ENCODE measurements at places on chromosomes 4 and X.

DNA sequence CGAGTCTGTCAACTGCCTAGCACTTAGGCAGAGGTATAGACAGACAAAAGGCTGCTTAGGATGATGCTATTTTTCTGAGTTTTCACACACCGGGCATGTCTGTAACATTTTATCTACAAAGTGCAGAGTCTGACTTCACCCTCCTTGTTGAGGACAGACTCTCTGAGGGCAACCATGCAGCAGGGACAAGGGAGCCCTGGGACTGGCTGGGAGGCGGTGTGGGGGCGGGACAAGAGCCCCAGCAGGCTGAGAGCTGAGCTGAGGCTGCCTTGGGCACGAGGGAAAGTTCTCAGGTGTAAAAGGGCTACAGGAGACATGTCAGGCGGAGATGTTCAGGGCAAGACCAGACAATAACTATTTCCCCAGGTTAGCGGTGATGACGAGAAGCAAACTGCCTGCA is 81.6 kb downstream of the GATB start:
- peak; percentile 69 for DNase-seq

DNA sequence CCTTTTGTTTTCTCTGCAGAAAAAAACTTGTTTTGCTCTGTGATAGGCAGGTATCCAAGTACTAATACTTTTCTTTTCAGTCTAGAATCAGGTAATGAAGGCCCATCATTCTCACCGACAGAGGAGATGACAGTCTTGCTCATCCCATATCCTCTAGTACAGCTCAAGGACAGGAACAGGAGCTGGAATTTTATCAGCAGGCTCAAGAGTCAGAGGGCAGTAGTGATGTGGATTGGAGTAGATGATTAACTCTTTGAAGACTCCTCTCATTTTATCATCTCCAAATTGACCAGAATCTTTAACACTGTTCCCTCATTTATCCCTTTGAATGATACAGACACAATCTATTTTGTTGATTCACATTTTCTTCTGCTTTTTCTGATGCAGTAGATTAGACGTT is 162.7 kb downstream of the FRAS1 start:
- no peak for DNase-seq

DNA sequence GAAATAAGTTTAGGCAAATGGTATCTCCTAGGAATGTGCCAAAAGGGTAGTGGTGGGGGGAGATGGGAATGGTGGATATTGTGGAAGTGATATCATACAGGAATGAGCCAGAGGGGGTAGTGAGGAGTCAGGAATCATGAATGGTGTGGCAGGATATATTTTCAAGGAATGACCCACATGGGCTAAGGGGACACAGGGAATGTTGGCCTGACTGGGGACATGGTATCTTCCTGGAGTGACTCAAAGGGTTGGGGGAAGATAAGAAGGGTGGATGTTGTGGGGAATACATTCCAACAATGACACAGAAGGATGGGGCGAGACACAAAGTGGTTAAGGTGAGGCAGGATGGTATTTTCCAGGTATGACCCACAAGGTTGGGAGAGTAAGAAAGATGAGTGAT is 60.6 kb downstream of the MAOA start:
- no peak for DNase-seq

GRCh38 chr4:74097631-74098426 is 1.2 kb downstream of the CXCL2 start:
- DNase-seq = no peak

- DNase-seq = no peak
Observed at GRCh38 chrX:65689377-65689776, 21.9 kb downstream of the MSN start.

DNA sequence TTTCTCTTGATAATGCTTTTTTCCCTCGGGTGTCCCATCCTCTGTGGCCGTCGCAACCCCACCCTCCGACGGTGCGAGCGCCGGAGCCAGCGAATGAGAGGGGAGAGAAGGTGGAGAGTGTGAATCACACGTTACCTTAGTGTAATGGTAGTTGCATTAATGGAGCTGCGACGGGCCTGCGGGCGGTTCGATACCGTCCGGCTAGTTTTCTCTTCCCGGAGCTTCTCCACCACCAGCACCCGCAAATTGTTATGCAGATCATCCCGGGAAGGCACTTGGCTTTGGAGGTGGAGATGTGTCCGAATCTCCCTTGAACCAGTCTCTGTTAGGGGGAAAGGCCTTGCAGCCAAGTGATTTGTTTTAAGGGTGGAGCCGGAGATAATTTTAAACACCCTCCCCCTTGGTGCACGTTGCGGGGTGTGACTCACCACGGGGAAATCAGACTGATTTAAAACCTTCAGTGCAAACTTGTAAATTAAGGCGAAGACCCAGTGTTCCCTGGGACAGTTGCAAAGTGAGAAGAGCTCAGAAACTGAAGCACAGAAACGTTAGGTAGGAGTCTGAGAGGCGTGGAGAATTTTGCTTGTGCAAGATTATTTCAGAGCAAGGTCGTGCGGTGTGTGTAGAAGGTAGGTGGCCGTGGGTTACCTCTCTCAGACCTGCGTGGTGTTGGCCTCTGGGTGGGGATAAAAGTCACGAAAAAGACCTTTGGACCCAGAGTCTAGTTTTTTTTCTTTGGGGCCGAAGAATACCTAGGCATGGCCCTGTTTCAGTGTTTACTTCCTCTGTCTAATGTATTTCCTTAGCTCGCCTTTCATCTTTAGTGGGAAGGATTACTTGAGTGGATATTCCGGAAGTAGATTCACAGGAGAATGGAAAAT is 1.3 kb downstream of the AFF1 start:
- DNase-seq = peak; percentile 90

GRCh38 chr4:168514249-168514852 is 17.5 kb downstream of the PALLD start:
- DNase-seq = peak; percentile 66

- DNase-seq = no peak
Observed at GRCh38 chrX:40474205-40474626, 106.6 kb upstream of the ATP6AP2 start.

DNA sequence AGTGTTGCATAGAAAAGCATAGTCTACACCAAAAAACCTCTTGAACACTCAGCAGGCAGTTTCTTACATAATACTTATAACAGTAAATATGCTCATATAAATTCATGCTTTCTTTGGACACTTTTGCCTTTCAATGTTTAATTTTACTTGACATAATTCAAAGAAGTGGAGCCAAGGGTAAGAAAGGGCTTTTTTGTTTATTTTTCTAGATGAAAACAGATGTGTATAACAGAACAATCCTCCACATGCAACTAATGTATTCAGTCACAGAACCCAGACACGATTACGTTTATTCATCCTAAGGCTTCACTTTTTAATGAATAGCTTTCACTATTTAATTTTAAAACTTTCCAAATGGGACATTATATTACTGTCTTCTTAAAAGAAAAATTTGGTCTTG is 58.0 kb upstream of the PTPN13 start:
- no peak for DNase-seq

DNA sequence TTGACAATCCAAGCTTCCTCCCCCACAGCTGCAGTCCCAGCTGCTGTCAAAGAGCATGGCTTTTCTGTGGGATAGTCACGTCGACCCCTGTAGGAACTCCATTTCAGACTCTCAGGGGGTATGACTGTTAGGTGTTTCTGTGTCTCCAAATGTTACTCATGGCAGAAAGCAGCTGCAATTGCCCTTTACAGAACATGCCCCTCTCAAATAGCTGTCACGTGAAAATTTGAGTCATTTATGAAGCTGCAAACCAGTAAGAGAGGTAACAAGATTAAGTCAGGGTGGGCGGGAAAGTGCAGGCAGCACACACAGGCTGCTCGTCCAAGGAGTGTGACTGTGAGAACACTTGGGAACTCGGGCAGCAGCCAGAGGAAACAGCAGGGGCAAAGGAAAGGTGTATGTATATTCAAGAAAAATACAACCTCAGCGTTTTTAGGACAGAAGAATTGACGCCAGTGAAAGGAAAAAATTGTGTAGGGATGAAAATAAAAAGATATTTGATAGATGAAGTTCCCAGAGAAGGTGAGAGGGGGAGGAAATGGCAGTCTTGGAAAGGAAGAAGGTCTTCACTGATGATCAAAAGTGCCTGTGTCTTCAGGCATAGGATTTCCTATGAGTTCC is 66.5 kb upstream of the TMEM184C start:
- DNase-seq = no peak

DNA sequence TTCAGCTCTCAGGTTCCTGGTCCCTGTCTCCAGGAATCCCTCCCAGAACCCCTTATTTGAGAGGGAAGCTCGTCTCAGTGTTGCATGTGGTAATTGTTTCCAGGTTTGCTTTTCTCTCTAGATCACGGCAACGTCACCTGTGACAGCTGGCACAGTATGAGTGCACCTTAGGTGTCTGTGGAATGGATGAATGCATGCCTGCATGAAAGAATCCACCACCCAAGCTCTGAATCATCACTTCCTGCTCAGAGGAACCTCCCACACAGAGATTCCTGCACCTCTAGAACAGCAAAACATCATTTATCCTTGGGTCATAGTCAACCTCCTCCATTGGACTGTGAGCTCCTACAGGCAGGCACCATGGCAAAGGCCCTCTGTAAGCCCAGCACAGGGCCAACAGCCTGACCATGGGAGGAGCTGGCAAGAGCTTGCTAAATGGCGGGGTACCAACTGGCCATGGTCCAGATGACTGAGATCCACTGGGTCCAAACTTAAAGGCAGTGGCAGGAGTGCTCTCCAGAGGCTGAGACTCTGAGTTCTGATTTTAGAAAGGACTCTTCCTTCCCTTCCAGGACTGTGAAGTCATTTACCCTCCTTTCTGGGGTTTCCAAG is 116.2 kb downstream of the SLC2A9 start:
- DNase-seq = no peak

DNA sequence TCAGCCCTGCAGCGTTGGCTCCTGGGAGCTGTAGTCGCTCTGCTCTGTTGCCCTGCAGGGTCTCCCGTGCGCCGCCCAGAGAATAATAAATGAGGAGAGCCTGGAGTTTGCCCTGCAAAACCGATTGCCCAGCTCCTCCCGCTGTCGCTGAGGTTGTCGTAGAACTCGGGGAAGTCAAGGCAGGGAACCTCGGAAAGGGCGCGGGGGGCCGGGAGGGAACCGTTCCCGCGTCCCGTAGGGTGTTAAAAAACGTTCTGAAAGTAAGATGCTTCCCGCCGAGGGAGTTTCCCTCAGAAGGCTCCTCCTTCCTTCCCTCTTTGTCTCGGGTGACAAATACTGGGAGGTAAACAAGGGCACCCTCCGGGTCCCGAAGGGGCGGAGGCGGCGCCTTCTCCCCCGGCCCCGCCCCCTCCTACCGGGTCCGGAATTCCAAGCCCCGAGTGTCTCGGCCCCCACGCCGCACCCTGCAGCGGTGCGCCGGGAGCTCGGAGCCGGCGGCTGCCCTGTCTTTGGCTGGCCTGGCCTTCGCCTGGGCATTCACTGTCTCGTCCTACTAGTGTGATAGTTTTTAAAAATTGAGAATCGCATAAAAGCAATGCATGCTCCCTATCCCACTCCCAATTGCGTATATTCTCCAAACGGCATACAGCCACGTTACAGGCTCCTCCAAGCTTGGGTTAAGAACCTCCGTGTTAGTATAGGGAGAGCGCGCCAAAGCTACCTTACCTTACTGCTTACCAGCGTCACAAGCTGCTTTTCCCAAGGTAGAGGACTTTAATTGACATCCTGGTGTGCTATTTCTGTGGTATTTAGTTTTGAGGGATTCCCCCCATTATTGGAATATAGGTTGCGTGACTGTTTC is 964 bp upstream of the HMGB2 start:
- DNase-seq = peak; percentile 94

DNA sequence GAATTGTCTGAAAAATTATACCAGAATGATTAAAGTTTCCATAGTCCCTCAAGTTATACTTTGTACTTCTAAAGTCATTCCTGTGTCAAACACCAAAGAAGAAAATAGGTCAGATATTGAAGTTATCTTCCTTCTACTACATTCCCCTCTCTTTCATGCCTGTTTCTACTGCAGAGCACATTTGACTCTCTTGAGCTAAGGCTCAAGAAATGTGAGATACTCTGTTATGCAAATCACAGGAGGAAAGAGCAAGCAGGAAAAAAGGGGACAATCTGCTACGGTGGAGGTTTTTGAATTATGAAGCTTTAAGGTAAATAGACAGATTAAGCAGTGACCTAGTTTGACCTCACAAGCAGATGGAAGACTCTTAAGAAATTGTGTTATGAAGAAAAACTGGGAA is 198.9 kb upstream of the LDB2 start:
- DNase-seq = no peak

DNA sequence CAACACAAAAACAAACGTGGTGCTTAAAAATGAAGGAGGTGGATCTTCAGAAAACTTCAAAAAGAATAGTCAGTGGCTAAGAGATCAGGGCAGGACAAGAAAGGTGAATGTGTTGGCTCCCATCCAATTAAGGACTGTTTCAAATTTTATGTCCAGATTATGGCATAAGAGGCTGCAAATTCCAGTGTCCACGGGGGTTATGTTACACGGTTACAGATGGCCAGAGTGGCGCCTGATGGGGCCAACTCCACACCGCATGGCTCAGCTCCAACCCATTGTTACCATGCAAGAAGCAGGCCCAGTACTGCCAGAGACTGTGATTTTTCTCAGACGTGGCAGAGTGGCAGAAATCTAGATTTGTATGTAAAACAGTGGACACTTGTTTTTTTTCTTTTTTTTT is 168.4 kb upstream of the TENM3 start:
- no peak for DNase-seq

GRCh38 chr4:94826206-94826605 is 68.5 kb downstream of the BMPR1B start:
- DNase-seq = no peak

GRCh38 chr4:184163813-184164212 is 53.9 kb downstream of the ENPP6 start:
- peak; percentile 19 for DNase-seq

GRCh38 chr4:116539744-116540143 is 545.6 kb downstream of the TRAM1L1 start:
- no peak for DNase-seq

GRCh38 chr4:39562792-39563191 is 35.6 kb upstream of the UGDH start:
- DNase-seq = no peak

GRCh38 chr4:169199184-169199583 is 71.6 kb downstream of the SH3RF1 start:
- DNase-seq = no peak

DNA sequence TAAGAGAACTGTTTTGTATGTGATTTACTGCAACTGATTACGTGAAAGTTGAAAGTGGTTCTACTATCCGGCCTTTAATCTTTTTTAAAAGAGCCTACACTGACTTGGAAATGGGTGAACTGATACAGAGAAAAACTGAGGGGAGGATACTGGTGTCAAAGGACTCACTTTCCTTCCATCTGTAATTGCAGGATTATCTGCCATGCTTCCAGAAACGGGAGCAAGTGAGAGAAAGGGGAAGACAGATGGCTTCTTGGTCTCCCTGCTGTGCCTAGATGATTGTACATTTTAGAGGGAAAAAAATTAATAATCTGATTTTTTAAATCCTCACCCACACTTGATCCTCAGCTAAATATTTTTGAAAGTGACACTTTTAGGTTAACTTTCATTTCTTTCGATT is 88.3 kb upstream of the GRID2 start:
- no peak for DNase-seq

All from hematopoietic multipotent progenitor cell treated with erythropoietin and hydrocortisone succinate and interleukin-3 and kit ligand, for 8 days (in vitro differentiated cells).